NCI-H1105 treated with DMSO at 0.1 percent for 48 hours (cell line): ENCODE measurements at places on chromosomes 5 and 9.

DNA sequence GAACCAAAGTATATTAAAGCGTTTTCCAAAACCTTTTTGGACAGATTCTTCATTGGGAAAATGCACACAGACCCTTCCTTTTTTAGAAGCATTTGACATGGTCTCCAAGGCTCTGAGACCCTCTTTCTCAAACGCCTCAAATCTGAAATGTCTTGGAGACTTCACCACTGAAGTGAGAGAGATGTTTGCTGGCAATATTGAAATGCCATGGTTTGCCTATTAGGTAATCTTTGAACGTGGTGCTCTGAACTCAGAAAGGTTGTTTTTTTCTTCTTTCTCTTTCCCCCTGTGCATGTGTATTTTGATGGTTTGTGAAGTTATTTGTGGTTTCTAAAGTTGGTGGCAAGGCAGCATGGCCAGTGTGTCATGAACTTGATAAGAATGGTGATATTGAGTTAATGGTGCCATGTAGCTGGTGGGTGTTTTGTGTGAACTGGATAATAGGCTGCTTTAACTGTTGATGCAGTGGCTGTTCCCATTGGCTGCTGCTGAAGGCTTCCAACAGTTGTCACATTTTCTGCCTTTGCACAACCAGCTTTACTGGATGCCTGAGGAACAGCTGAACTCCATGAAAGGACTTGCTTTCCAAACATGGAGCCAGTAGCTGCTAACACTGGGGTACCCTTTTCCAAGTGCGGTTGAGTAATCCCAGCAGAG lies 1.7 kb downstream of the PALM2AKAP2 start:
- no peak for DNase-seq

DNA sequence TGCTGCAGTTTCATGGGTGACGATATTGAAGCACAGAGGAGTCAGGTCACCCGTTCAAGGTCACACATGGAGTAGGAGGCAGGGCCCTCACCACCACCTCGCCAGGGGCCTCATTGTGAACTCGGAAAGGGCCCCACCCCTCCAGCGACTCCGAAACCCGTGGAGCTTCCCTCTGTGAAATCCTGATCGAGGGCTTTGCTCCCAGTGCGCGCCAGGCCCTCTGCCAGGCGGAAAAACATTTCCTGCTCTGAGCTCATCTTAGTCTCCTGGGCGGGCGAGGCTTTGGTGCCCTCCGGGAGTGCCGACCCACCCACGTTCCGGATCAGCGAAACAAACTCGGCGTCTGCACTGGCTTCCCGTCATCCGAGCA lies 75.0 kb upstream of the FCN1 start:
- no peak for DNase-seq

DNA sequence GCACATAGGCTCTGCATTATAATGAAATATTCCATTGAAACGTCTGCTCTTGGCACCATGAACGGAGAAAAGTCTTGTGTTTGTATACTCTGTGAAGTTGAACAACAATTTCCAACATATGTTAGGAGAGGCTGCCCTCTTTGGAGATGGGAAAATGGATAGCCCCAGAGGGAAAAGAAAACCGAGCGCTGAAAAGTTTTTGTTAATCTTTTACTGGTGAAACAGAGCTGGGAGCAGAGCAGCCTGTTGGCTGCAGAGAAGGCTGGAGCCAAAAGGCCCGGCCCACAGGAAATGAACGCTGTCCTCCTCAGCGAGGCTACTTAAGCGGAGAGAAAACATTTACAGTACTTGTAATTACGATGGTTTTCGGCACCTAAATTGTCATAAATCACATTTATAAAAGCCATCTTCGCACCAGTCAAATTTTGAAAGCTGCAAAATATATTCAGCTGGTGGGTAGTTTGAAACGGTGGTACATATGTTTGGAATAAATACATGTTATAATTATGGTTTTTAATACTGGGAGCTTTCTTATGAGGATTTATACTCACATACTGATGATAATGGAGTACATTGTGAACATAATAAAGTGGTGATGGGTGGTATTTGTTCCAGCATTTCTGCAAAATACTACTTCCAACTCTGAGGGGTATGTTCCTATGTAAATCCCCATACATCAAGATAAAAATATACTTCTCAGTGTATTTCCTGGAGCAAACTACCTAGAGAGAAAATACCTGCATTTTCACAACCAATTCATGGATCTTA lies 129.6 kb upstream of the CNTLN start:
- DNase-seq: peak; percentile 55

- DNase-seq: no peak
These were observed 8.4 kb downstream of the LHX3 start for GRCh38 chr9:136196404-136197083.

GRCh38 chr9:92617195-92617813 lies 52.6 kb downstream of the IPPK start:
- DNase-seq: no peak

DNA sequence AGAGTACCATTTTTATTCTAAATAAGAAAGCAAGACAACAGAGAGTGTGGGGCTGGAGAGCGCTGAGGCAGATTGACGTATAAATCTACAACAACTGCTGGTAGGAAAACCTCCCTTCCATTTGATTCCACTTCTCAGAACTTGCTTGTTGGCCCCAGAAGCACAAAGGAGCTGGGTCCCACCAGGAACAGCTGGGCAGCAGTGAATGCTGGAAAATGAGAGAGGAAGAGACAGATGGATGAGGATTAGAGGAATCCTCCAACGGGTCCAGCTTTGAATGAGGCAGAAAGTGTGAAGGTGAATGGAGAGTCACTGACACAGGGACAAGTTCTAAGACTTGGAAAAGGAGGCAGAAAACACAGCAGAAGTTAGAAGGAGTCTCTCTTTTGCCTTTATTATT lies 14.8 kb downstream of the TAS2R1 start:
- no peak for DNase-seq

GRCh38 chr5:14953075-14953607 lies 81.6 kb upstream of the ANKH start:
- DNase-seq: no peak

GRCh38 chr5:65801352-65801783 lies 79.4 kb downstream of the NLN start:
- DNase-seq: no peak

DNA sequence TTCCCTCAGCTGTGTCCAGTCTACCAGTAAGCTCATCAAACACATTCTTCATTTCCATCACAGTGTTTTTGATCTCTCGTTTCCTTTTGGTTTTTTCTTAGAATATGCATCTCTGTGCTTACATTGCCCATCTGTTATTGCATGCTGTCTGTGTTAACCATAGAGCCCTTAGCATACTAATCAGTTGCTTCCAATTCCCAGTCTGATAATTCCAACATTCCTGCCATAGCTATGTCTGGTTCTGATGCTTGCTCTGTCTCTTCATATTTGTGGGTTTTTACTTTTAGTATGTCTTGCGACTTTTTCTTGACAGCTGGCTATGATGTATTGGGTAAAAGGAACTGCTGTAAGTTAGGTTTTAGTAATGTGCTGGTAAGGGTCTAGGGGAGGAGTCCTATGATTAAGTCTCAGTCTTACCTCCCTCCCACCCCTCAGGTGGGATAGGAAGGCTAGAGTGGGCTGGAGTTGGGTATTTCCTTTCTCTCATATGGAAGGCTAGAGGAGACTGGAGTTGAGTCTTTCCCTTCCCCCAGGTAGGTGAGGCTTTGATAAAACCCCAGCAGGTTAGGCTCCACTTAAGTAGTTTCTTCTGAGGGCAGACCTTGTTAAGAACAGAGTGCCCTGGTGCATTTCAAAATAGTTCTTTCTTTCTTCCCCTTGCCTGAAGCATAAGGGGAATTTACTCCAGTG lies 99.1 kb upstream of the RASGRF2 start:
- DNase-seq: no peak

DNA sequence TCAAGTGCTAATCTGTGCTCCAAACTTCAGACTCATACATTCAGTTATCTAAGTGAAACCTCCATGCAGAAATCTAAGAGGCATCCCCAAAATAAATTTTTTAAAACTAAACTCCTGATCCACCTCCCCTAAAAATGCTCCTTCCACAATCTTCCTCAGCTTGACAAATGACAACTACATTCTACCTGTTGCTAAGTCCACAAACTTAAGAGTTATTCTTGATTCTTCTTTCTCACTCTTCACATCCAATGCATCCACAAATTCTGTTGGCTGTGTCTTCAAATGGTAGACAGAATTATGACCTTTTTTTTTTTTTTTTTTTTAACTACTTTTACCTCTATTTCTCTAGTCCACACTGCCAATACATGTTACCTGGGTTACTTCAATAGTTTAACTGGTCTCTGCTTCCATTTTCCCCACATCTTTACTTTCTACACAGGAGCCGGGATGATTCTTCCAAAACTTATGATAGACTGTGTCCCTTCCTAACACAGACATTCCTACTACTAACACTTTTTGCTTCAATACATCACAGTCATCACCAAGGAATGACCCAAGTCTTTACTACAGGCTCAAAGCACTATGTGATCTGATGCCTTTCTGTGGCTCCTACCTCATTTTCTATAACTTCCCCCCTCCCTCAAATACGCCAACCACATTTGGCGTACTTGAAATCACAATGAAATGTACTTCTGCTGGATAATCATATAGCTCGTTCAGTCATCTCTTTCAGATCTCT lies 143.6 kb downstream of the PDE4D start:
- DNase-seq: no peak

DNA sequence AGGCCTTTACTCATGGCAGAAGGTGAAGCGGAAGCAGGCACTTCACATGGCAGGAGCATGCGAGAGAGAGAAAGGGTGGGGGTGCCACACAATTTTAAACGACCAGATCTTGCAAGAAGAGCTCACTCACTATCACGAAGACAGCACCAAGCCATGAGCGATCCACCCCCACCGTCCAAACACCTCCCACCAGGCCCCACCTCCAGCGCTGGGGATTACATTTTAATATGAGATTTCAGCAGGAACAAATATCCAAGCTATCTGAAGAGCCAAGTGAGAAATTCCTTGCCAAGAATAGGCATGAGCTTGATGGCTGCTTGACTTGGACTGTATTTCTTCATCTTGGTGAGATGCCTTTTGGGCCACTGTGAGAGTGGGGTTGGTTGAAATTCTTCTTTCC lies 88.0 kb downstream of the PDZD2 start:
- DNase-seq: no peak
